RWPE1 (cell line): ENCODE measurements at places on chromosomes 7 and 10.

- DNase-seq: peak; percentile 50
Observed at GRCh38 chr10:5949009-5949759, 28.2 kb downstream of the IL15RA start.

GRCh38 chr7:47757921-47758411 lies 176.1 kb upstream of the TNS3 start:
- peak; percentile 61 for DNase-seq

GRCh38 chr10:32972929-32973328 lies 14.9 kb upstream of the ITGB1 start:
- no peak for DNase-seq

DNA sequence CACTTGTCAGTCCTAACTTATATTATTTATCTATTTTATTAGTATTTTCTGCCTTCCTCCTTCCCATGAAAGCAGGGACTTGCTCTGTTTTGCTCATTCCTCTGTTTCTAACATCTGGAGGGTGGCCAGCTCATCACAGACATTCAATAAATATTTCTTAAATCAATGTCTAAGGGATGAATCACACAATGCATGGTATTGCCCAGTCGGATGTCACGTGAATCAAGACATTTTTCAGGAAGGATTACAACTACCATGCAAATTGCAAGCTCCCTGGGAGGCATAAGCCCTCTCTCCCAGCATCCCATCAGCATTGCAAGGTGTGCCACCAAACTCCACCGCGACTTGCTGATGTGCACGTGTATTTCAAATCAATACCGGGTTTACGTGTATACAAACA lies 146.6 kb upstream of the RNF32 start:
- peak; percentile 16 for DNase-seq

DNA sequence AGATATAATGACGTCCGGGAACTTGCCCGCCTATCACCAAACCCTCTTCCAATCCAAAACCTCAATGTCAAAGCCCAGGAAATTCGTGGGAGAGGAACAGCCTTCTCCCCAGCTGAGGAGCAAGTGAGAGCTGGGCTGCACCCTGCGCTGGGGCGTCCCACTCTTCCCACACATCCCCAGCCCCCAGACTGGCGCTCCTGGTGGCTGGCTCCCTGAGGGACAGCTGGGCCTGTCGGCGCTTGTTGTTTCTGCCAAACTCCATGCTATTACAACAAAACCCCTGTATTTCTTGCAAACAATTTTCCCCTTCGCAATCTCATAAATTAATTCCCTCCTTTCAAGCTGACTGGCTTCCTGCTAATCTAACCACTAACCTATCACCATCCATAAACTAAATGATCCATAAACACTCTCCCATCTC lies 53.0 kb downstream of the GRID1 start:
- DNase-seq: no peak

DNA sequence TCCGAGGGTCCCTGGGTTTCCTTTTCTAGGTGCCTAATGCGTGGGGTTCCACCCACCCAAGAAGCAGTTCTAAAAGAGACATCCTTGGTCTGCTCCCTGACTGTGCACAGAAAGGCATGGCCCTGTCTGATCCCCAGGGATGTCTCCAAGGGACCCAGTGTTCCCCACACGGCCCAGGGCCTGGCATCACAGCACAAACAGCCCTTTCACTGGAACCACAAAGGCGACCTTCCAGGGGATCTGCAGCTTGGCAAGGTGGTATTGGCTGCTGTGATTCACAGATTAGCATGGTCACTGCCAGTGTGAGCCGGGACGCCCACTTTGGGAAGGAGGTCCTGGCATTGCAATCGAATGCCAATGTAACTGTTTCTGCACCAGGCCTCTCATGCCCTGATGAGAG lies 6.4 kb downstream of the KCNMA1 start:
- DNase-seq: no peak

GRCh38 chr7:101586078-101586905 lies 42.8 kb downstream of the MYL10 start:
- no peak for DNase-seq

DNA sequence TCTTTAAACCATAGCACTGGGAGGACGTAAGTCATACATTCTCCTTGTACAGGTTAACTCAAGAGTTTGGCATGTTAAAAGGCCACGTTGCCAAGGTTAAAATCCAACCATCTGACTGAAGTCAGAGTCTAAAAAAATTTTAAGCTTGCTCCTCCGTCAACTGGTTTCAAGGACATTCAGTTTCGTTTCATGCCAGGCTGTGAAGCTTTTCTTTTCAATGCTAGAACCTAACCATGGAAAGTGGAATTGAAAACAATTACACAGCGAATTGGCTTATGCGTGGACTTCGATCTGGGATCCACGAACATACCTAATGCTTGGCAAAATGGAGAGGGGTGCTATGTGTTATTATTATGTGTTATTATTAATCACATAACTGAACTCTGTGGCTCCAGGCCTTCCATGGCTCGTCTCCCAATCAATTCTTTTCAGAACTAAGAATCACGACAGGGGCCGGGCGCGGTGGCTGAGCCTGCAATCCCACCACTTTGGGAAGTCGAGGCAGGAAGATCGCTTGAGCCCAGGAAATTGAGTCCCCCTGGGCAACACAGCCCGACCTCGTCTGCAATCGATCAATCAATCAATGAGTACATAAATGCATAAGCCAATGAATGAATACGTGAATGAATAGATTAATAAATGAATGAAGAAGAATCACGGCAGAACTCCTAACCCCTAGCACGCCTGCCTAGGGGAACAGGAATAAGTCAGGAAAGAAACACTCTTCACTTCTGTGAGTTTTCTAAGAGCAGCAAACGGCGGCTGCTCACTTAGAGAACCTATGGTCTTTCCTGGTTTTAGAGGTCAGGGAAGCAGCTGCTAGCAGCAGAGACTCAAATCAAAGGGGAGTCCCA lies 733 bp upstream of the ARL5B start:
- DNase-seq: no peak
